ENCODE measurements at places on chromosomes 11 and 22.

- no peak for DNase-seq
Measured at GRCh38 chr11:85167038-85167437, 460.1 kb downstream of the DLG2 start.

DNA sequence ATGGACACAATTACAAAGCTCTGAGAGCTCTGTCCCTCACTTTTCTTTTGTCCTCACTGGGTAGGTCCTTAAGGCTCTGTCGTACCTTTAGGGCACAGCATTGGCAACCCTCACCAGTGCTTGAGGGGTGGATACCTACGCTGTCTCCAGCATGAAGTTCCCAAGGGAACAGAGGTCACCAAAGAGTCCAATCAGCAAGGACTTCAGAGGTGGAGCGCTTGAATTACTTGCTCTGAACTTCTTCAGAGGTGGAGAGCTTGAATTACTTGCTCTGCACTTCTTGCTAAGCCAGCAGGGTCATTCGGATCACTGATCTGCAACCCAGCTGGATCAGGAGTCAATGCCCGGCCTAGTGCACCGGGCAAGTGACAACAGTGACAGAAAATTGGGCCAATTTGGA, 35.1 kb downstream of the RRP7A start:
- DNase-seq: no peak

DNA sequence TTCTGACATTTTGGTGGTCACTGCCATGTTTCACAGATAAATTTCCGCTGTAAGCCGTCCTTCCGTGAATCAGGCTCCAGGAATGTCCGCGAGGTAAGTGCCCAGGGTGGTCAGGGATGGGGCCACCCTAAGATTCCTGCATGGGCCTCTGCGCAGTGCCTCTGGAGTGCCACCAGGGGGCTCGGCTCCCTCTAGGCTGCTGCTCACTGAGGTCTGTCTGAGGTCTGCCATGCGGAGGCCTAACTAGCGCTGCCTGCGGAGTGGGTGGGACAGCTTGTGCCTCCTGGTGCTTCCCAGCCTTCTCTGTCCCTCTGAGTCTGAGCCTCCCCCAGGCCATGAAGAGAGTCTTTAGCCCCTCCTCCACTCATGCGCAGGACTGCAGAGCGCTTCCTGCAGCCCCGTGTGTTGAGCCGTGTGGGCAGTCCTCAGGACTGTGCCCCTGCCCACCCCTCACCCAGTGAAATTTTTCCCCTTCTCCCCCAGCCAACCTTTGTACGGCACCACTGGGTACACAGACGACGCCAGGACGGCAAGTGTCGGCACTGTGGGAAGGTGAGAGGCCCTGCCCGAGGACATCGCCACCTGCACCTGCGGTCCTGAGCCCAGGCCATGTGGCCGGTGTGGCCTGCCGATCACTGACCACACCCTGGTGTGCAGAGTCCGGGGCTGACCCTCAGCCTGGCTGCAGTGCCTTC, 11.9 kb upstream of the MDK start:
- DNase-seq: no peak

- DNase-seq: no peak
Measured at GRCh38 chr11:79809487-79809886, 368.7 kb upstream of the TENM4 start.

GRCh38 chr11:28011813-28012212, 96.1 kb downstream of the KIF18A start:
- no peak for DNase-seq

DNA sequence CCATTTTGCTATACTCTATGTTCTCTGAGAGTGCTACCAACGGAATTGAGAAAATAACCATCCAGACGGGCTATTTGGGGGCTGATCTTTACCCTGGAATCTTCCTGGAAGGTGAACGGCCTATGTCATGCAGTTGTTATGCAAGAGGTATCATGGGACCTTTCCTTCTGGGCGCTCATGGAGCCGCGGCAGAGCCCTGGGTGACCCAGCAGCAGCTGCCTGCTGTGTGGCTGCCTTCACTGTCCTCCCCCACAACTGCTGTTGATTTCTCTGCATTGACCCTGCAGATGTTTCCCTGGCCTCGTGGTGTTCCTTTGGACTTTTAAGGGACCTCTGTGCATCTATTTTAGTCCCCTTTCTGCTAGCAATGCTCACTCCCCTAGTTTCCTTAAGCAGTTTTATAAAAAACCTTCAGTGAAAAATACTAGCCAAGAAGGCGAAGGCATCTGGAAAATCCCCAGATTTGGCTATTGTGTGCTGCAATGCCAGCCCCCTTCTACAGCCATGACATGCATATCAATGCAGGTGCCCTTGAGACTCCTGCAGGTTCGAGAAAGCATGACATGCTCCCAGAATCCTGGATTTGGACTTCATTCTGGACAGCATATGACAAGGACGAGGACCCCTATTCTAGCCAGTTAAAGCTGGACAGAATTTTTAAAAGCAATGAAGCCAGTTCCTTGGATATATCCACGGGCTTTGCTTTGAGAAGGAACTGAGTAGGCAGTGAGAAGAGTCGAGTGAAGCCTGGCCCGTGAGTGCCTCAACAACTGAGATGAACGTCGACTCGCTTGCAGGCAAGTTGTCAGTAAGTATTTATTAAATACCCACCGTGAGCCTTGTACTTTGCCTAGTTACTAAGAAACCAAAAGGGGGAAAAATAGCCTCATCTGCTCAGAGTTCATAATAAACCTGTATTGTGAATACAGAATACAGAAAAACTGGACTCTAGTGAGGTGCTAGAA, at the start of gene SLC25A18:
TSS of gene SLC25A18 (plus strand) at position 593 of the 965 bp plus-strand sequence. CDS start 16,447 bp downstream, outside the sequence.
- no peak for DNase-seq

DNA sequence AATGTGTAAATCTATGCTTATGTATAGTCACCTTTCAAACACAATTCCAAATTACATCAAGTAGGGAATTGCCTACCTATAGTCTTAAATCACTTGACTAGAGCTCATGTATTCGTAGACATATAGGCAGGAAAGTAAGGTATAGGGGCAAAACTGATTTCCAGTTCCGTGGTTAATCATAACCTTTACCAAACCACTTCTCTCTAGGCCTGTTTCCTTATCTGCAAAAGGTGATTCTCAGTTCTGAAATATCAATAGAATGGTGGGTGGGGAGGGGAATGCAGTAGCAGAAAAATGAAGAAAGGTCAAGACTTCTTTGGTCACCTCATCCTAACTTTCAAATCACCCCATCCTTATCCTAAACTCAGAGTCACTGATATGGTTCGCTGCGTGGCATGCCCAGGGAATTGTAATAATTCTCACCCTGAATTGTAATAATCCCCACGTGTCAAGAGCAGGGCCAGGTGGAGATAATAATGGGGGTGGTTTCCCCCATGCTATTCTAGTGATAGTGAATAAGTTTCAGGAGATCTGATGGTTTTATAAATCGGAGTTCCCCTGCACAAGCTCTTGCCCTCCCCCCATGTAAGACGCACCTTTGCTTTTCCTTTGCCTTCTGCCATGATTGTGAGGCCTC, 1.9 kb upstream of the ANO5 start:
- DNase-seq: no peak

All from stimulated activated CD4-positive, alpha-beta T cell treated with anti-CD3 and anti-CD28 coated beads, TNF-alpha, amount 100 ng/mL, for 48 hours (primary cell).